Amygdala (tissue), 56 donors: ENCODE measurements at places on chromosomes 11 and 22.

DNA sequence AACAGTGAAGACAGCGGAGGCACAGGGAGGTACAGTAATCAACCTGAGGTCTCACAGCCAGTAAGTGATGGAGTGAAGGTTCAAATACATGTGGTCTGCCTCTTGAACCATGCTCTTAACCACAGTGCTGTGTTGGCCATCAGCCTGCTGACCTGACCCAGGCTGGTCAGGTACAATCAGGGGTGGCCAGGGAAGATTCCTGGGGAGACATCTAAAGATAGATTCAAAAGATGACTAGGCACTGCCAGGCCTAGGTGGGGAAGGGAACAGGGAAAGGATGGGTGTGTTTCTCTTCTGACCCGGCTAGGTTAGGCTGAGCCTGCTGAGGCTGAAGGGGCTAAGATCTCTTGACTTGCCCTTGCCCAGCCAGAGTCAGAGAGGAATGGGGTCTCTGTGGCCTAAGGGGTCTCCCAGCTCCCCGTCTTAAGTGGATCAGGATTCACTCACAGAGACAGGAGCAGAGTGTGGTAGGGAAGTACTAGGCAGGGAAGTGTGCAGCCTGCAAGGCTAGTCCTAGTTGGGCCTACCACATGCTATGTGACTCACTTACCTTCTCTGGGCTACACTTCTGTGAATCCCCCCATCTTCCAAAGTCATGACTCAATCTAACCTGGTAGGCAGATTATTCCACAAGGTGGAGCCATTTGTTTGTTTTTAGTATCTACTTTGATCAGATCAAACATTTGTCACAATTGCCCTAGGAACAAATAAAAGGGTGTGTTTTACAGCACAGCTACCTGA is 10.4 kb upstream of the SREBF2 start:
- DNase-seq: no peak

DNA sequence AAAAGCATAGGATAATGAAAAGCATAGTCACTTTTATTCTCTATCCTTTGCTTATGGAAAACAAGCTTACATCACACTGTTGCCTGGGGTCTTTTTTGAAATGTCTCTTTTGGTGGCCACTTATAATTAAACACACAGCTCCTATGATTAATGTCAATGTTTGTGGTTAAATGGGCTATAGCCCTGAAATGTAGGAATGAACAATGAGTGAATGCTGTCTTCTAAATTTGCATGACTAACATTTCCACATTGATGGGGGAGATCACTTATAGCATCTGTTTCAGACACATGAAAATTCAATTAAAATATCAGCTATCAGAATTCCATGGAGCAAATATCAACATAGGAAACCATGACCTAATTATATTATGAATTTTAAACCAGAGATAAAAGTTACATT is 171.4 kb upstream of the FAT3 start:
- no peak for DNase-seq

- no peak for DNase-seq
These were observed 11.2 kb downstream of the GAL start for GRCh38 chr11:68695531-68695930.

- peak; percentile 9 for DNase-seq
These were observed 213.4 kb upstream of the SYN3 start for GRCh38 chr22:33271390-33272161.

GRCh38 chr11:67613313-67613959 is 6.7 kb downstream of the NDUFV1 start:
- DNase-seq: no peak

- no peak for DNase-seq
These were observed at the start of gene CELSR1 for GRCh38 chr22:46537225-46537945. Gene CELSR1 (minus strand): TSS chr22:46537620. CDS start chr22:46537170, 450 bp downstream.

- no peak for DNase-seq
These were observed 97.8 kb downstream of the ME3 start for GRCh38 chr11:86574493-86575207.

DNA sequence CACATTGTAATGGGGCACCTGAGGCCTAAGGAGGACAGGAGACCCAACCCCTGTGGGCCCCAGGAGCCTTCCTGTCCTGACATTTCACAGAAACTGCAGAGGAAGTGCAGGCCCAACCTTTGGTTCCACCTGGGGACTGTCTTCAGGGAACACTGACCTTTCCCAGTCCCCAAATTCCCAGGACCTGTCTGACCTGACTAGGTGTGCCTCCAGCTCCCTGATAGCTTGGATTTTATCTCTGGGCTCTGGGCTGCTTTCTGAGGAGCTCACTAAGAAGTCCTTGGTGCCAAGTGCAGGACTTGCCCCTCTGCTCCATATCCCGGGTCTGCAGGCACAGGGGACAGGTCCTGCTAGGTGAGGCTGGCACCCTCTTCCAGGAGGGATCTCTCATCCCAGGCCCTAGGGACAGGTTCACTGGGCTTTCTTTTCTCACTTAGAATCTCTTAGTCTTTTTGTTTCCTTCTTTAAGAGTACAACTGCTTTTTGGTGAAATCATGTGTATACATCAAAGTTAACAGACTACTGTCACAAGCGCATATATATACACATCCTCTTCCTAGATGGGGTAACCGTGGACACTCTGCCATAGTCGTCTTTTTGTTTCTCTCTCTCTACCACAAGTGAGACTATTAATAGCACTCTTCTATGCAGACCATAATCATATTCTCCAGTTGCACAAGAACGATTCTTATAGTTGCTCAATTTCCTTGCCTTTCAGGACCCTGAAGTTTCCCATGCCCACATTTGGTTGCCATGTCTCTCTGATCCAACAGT is 72.0 kb upstream of the IGLL5 start:
- DNase-seq: no peak

DNA sequence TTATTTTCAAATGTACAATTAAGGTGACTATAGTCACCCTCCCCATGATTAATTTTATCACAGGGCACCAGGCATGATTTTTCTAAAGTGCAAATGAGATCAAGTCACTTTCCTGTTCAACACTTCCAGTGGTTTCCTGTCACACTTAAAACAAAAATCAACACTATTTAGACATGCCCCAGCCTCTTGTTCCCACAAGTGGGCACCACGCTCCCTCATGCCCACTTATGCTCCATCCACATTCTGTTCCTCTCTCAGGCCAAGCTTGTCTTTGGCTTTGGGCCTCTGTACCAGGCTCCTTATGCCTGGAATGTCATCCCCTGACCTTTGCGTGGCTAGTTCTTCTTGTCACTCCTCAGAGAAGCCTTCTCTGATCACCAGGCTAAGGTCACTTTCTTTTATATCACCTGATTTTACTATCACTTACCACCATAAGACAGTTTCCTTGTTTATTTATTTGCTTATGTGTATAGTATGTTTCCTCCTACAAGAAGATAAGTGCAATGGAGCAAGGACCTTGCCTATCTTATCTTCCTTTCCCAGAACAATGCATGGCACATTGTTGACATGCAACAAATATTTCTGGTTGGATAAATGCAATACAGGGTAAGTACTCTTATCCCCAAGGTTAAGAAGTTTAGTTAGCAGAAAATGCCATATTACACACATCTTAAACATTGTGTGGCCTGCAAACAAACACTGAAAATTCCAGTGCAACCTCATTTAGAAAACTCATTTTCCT is 50.9 kb upstream of the PANX1 start:
- no peak for DNase-seq

- no peak for DNase-seq
These were observed 293.8 kb downstream of the OPCML start for GRCh38 chr11:133238495-133238894.

GRCh38 chr11:92848578-92848977 is 120.9 kb upstream of the MTNR1B start:
- no peak for DNase-seq

GRCh38 chr11:83374311-83374710 is 88.1 kb upstream of the CCDC90B start:
- DNase-seq: no peak

- DNase-seq: peak; percentile 73
These were observed at the start of gene LTBP3 for GRCh38 chr11:65558002-65558929. Gene LTBP3 (minus strand): TSS chr11:65558359. CDS start chr11:65557959, 400 bp downstream.

GRCh38 chr22:32905400-32905799 is 103.9 kb downstream of the TIMP3 start:
- no peak for DNase-seq

DNA sequence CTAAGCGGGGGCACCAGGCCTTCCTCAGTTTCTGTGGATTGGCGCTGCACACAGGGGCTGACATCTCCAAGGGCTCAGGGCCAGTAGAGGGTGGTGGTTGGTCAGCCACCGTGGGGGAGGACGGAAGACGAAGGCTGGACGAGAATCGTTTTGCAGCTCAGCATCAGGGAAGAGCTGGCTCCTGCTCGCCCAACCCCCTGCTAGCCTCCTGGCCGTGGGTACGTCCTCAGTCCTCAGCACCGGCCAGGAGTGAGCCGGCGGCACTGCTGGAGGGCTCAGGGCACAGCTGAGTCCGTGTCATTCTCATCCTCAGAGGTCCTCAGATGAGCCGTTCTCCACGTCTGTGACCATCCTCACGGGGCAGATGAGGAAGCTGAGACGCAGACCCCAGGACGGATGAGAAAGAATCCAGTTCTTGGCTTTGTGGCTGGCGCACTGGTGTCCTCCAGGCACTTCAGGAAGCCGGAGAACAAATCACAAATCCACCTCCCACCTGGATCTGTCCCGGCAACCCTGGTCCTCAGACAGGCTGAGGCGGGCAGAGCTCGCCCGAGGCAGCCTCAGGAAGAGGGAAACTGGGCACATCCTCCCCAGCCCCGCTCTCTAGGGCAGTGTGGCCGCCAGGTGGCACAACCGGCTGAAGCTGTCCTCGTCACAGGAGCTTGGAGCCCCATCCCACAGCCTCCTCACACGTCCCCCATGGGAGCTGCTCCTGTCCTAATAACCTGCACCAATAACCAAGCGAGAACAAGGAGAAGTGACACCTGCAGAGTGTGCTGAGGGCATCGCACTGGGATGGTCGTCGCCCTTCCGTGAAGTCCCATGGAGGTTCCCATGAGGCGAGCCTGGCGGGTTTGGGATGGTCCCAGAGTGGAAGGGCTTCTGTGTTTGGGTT is 393.7 kb downstream of the BRD1 start:
- DNase-seq: no peak

DNA sequence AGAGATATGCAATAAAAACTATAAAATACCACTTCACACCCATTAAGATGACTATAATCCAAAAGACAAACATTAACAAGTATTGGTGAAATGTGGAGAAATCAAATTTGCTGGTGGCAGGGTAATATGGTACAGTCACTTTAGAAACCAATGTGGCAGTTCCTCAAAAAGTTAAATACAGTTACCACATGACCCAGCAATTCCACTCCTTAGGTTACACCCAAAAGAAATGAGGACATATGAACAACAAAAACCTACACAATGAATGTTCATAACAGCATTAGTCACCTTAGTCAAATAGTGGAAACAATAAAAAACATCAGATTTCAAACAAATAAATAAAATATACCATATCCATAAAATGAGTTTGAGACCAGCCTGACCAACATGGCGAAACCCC is 52.6 kb downstream of the RDX start:
- no peak for DNase-seq

DNA sequence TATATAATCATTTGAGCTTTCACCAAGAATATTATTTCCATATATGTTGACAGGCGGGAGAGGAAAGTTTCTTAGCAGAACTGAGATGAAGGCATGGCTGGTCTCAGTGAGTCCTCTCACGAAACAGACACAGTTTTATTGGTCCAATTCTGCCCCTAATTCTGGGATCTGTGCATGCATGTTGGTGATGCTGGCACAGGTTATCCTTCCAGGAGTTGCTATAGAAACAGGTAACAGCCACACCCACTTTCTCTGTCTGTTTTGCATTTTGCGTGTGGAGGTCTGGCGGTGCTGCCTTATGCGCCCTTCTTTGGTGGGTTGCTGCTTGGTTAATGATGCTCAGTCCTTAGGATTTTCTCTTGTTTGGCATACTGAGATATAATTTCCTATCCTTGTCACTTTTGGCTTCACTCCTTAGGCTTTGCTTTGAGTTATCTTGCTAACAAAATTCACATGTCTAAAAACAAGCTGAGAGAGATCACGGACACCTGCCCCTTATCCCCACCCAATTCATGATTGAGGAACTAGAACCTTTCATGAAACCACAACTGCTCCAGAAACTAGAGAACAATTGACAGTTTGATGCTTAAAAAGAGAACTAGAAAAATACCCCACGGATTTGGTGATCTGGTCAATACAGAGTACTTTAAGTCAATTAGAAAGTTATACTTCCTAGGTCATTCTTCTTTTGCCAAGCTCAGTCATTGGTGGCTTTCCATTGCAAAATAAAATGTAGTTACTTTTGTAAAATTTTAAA is 189.3 kb downstream of the FAT3 start:
- no peak for DNase-seq

- no peak for DNase-seq
These were observed 1.2 kb upstream of the DUSP8 start for GRCh38 chr11:1573077-1573902.

- no peak for DNase-seq
These were observed 2.8 kb downstream of the LRRC51 start for GRCh38 chr11:72083414-72083813.

DNA sequence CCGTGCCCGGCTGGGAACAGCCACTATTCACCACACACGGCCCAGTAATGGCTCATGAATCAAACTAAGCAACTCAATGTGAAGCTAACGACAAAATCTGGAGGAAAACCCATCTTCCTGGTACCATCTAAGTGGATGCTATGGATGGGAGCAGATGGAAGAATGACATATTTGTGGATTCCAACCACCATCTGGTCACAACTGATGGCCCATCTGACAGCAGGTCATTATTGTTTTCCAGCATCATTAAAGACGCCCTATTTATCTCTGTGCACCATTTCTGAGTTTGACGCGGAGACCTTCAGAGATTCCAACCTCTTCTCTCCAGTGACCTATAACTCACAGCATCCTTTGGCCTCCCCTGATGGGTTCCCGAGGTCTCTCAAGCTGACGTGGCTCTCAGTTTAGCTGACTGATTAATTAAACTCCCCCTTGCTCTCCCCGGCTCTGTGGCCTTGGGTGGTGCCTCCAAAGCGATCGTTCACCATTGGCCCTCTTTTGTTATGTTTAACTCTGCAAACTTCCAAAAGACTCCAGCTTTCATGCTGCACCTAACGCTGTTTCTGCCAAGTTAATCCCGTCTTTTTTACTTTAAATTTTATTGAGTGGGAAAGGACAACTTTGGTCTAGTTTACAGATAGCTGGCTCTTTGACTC is 1514.4 kb downstream of the BRD1 start:
- no peak for DNase-seq

DNA sequence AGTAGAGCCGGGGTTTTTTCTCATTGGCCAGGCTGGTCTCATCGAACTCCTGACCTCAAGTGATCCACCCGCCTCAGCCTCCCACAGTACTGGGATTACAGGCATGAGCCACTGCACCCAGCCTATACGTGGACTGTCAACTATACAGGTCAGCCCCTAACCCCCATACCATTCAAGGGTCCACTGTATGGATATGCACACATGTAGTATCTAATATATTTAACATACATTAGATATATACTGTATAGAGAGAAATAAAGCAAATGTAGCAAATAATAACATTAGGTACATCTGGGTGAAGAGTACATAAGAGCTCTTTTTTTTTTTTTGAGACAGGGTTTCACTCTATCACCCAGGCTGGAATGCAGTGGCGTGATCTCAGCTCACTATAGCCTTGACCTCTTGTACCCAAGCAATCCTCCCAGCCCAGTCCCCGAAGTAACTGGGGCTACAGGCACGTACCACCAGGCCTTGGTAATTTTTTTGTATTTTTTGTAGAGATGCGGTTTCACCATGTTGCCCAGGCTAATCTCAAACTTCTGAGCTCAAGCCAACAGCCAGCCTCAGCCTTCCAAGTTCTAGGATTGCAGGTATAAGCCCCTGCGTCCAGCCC is 1.5 kb upstream of the ATP5MGL start:
- DNase-seq: no peak

- no peak for DNase-seq
These were observed 21.0 kb downstream of the MAFF start for GRCh38 chr22:38222797-38223119.

GRCh38 chr11:129308241-129308865 is 67.3 kb upstream of the BARX2 start:
- DNase-seq: no peak

- no peak for DNase-seq
These were observed 4.8 kb downstream of the SLC35C1 start for GRCh38 chr11:45809456-45810395.
